ENCODE measurements at places on chromosomes 5 and 9.

GRCh38 chr9:110344821-110345220 is 7.2 kb upstream of the TXNDC8 start:
- no peak for DNase-seq

- DNase-seq: no peak
Measured at GRCh38 chr5:149739371-149739770, 9.3 kb downstream of the PPARGC1B start.

DNA sequence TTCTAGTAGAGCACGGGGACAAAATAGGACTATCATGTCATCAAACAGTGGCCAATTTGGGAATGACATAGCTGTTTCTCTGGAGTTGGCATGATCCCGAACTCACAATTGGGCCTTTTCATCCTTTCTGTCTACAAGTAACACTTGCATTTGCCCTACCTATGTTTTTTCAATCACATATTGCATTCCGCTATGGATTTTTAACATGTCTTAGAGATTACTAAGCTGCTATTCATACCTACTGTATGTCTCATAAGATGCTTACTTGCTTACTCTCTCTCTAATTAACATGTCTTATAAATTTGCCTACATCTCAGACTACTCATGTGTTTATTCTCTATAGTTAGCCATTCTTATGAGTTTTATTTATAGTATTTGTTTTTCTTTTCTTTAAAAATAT is 341.2 kb upstream of the CTNND2 start:
- no peak for DNase-seq

DNA sequence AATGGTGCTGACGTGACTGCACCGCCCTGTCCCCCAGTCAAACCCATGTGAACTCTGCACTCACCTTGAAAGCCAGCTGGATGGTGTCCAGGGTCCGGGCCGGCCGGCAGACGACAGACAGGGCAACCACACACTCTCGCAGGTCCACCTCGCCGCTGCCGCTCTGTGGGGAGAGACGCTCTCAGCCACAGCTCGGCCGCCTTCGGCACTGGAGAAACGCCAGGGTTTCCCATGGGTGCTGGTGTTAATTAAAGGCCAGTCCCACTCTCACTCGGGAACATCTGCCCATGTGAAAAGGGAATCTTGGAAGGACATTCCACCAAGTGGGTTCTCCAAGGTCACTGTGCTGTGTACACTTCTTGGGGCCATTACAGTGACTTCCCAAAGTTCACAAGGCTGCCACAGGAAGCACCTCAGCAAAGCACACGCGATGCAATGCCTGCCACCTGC is 25.5 kb upstream of the SLC6A3 start:
- DNase-seq: no peak

DNA sequence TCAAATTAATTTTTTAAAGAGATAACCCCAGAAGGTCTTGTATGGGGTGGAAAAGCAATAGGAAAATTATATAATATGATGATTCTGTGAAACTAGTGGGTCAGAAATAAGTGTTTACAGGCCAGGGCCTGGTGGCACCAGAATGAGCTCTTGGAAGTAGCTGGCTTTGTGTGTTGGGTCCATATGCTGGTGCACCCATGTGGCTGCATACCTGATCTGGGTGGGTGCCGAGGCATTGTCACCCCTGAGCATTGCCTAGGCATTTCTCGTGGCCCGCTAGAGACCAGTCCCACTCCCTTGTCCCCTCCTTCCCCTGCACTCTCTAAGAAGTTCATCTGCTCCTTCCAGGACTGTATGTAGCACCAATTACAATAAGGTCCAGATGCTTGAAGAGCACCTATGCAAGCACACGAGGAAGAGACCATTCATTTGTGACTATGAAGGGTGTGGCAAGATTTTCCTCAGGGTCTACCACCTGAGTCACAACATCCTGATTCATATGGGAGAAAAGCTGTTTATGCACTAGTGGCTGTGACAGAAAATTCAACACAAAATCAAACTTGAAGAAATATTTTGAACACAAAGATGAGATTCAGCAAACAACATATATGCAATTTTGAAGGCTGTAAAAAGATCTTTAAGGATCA is 19.8 kb upstream of the IL33 start:
- DNase-seq: no peak
